Esophagus squamous epithelium (tissue), 5 donors: ENCODE measurements at places on chromosomes 7 and 10. TPM values are rescaled to one million over a fixed set of nuclear protein-coding genes. Genes with fewer than 3 reads are reported as not detected.

NUDT13 gene
- 1.3 TPM for total RNA-seq

CYP2C19 gene
- total RNA-seq = 4.0 TPM

CHST3 gene
- total RNA-seq = 15.4 TPM

GPER1 gene
- total RNA-seq = 1.9 TPM

TBXAS1 gene
- 9.4 TPM for total RNA-seq

NPY gene
- not detected for total RNA-seq

SCRN1 gene
- 26.9 TPM for total RNA-seq

ZCWPW1 gene
- 0.97 TPM for total RNA-seq

C7orf33 gene
- total RNA-seq = not detected

TEX36 gene
- not detected for total RNA-seq

HOXA3 gene
- 8.7 TPM for total RNA-seq

GATA3 gene
- not detected for total RNA-seq

INSYN2A gene
- total RNA-seq = not detected

FAM149B1 gene
- 9.1 TPM for total RNA-seq

NXPH1 gene
- not detected for total RNA-seq

SHH gene
- total RNA-seq = not detected

MYOF gene
- 97.9 TPM for total RNA-seq

PPP1R3C gene
- 49.6 TPM for total RNA-seq

FAM185A gene
- 16.3 TPM for total RNA-seq

OR2A5 gene
- total RNA-seq = not detected

TRPV5 gene
- total RNA-seq = not detected

CPA1 gene
- total RNA-seq = not detected

PRKRIP1 gene
- 24.6 TPM for total RNA-seq

HOGA1 gene
- total RNA-seq = 1.1 TPM

SAMD9L gene
- total RNA-seq = 9.3 TPM

CTNNA3 gene
- 1.9 TPM for total RNA-seq

HMX2 gene
- total RNA-seq = not detected

FRAT2 gene
- 29.4 TPM for total RNA-seq

SPDYE1 gene
- not detected for total RNA-seq

XRCC2 gene
- total RNA-seq = 5.5 TPM

C10orf105 gene
- not detected for total RNA-seq

ZPBP gene
- total RNA-seq = not detected

CARD11 gene
- 1.1 TPM for total RNA-seq

WEE2 gene
- total RNA-seq = not detected

ARHGEF35 gene
- 16.5 TPM for total RNA-seq

PAX4 gene
- not detected for total RNA-seq

AKR1E2 gene
- total RNA-seq = 2.8 TPM

KLF14 gene
- total RNA-seq = not detected

GIMAP5 gene
- total RNA-seq = 29.4 TPM

CYP2W1 gene
- not detected for total RNA-seq

INHBA gene
- total RNA-seq = 0.85 TPM

TMEM236 gene
- 0.04 TPM for total RNA-seq

ARMC3 gene
- not detected for total RNA-seq

SSBP1 gene
- 187 TPM for total RNA-seq
